CD4-positive, alpha-beta T cell treated with Interleukin-6 for 4 hours (primary cell): ENCODE measurements at places on chromosomes 6 and 20.

- DNase-seq: no peak
Observed at GRCh38 chr6:135395136-135395535, 102.4 kb downstream of the AHI1 start.

DNA sequence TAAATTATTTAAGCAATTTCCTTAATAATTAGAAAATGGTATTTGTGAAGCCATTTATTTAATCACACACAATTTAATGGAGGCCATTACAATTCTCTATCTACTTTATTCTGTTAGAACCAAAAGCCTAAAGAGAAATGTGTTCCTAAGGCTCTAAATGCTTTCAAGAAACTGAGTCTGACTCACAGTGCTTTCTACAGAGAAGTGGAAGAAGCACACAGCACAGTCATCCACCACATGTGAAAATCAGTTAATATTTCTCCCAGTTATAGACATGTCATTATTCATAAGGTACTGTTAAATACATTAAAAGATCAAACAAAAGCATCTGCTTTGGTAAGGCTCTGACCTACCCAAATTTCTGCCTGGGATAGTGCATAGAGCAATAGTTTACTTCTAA lies 214.4 kb downstream of the ALDH8A1 start:
- no peak for DNase-seq

DNA sequence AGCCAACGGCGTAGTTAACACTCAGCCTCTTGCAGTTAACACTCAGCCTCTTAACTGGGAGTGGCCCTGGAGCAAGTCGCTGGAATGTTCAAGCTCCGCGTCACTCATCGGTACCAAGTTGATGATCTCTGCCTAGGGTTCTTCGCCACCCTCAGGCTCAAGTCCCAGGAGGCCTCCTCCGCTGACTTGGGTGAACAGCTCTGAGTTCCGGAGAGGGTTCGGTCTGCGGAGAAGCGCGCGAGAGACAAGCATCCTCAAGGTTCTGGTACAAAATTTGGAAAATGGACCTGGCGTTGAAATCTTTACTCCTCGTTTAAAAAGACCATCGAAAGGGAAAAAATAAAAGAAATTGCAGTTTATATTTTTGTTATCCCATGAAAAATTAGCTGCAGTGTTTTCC lies 876 bp upstream of the DSP start:
- DNase-seq: no peak

DNA sequence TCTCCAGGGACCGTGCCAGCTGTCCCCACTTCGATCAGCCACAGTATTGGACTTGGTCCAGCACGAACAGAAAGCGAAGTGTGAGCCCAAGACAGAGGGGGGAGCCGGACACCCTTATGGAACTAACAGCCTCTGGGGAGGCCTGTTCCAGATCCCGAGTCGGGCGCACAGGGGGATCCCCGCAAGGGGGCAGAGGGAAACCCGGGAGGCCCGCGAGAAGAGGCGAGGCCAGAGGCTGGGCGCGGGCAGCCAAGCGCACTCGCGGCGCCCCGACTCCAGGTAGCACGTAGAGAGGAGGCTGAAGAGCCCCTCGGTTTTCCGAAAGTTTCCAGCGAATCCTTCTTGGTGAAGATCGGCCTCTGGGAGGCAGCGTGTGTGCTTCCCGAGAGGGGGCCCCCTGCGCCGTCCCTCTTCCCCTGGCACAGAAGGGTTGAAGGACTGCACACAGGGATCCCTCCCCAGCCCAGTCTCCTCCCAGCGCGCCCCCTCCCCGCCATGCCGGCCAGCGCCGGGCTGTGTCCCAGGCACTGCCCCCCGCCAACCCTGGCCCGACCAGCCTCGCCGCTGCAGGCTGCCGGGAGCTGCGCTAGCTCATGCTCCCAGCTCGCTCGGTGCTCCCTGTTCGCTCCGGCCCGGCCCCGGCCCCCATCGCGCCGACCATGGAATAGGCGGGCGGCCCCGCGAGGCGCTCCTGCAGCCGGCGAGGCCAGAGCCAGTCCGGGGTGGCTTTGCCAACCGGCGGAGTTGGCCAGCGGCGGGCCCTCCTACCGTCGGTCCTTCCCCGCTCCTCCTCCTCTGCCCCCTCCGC lies 577 bp upstream of the SLC24A3 start:
- DNase-seq: no peak

DNA sequence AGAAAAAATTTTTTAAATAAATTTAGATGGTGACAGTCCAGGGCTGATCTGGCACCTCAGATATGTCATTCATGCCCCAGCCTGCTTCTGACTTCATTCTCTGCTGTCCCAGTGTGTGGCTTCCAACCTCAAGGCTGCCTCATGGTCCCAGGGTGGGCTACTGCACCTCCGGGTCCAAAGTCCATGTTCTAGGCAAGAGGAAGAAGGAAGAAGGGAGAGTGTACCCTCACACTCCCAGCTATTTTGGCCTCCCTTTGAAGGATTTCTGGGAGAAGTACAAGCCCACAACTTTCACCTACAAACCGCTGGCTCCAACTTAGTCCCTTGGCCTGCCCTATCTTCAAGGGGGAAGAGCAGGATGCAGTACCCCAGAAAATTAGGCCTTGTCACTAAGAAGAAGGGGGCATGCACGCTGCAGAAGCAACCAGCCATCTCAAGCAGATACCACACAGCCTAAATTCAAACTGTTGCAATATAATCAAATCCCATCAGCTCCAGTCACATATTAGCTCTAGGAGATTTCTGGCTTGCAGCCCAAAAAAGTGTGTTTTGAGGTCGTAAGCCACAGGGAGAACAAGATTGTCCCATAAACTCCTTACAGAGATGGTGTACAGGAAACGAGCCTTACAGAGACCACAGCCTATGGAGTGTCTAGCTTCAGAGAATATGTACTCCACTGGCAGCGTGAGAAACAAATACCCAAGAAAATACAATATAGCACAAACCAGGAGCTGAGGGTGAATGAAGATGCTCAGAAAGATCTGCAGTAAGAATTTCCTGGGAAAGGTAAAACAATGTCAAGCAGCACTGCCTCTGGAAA lies 906 bp upstream of the BTN3A2 start:
- peak; percentile 21 for DNase-seq

GRCh38 chr6:52261229-52261628 lies 16.9 kb upstream of the IL17F start:
- no peak for DNase-seq

DNA sequence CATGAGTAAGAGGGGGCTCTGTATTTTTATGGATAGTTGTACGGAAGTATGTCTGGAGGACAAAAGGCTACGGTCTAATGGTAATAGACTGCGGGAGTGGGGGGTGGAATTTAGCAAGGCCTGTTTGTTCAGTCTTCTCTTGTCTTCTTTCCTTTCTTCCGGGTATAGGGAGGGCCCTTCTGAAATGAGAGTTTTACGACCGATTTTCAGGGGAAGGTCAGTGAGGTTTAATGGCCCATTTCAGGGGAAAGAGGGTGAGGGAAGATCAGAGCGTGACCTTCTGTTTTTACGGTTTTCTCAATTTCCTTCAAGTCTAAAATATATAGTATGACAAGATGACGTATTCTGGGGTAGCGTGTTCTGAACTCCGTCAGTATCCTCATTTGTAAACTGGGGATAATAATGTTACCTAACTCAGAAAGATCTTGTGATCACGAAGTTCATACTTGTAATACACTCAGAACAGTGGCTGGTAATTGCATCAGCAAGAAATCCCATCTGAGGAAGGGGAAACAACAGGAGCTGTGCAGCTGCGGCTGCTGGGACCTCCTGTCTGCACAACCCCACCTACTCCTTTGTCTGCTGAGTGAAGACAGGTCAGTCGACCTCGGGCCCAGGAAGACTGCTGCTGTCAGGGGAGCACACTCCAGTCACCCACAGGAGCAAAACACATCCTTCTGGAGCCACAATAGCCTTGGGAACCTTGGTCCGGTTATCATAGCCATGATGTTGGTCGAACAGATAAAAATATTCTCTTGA lies 90.4 kb downstream of the MAP3K7 start:
- DNase-seq: no peak

DNA sequence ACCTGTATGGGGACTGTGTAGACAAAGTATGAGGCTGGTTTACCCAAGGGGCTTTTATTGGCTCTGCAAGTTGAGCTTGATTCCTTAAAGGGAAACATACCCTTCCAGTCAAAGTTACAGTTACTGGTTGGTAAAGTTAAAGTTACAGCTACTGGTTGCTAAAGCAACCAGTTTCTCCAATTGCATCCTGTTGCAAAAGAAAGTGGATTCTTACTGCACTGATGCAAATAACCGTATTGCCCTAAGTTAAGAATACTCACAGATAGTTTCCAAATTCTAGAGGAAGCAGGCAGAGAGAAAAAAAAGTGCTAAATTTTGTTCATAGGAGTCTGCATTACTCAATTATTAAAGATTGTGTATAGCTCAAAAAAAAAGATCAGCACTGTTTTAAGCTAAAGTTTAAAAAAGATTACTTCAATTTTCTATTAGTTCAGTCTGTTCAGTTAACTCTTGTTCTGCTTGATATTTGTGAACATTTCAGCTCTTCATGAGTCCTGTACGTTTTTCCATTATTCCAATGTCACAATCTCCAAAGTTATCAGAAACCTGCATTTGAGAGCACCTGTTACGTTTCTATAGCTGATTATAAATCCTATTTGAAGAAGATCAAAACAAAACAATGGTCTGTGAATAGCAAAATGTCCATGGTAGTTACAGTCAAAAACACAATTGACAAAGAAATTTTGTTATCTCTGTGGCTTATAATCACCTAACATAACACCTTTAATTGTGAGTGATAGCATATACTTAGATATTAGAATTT lies 8.6 kb upstream of the IL22RA2 start:
- no peak for DNase-seq

- DNase-seq: no peak
Observed at GRCh38 chr6:26611599-26611998, 14.8 kb downstream of the ABT1 start.

GRCh38 chr20:5002077-5002413 lies 735 bp upstream of the SLC23A2 start:
- peak; percentile 2 for DNase-seq

DNA sequence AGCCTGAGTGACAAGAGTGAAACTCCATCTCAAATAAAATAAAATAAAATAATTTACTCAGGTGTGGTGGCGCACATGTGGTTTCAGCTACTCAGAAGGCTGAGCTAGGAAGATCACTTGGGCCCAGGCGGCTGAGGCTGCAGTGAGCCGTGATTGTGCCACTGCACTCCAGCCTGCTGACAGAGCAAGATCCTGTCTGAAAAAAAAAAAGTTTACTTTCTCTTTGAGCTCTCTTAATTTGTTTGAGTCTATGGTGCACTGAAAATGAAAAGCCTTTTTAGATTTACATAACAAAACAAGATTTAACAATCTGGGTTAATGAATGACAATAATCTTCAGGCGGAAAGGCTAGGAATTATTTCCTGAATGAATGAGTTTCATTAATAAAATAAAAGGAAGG lies 23.3 kb upstream of the NHSL1 start:
- DNase-seq: no peak

GRCh38 chr6:160273196-160273595 lies 14.6 kb upstream of the SLC22A2 start:
- no peak for DNase-seq

GRCh38 chr6:22643780-22644179 lies 74.4 kb downstream of the HDGFL1 start:
- DNase-seq: no peak

DNA sequence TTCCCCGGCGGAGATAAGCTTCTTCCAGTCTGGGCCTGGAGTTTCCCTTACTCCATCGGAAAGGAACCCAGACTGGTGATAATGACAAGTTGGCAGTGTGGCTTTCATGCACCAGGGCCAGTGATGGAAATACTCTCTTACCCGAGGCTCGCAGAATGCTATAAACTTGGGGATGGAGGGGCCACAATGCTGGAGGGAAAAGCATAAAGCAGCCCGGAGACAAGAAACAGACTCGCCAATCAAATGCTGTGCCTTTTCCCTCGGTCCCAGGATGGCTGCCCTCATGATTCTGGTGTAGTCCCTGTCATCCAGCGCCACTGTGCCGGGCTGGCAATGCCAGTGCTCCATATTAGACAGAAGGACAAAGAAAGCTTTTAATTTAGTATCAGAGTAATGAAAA lies 325.6 kb downstream of the THBS2 start:
- no peak for DNase-seq

DNA sequence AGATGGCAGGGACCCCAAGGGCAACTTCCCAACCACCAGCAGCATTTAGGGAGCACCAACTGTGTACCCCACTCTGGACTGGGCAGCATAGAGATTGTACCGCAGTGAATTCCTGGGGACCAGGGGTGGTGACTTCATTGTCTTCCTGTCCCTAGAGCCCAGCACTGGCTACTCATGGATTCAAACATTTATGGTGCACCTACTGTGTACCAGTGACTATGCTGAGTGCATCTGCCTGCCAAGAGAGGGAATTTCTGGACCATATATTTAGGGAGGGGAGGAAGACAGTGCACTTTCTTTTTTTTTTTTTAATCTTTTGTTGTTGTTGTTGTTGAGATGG lies 55.3 kb downstream of the UBE2V1 start:
- no peak for DNase-seq

GRCh38 chr6:109323241-109323640 lies 59.0 kb downstream of the CD164 start:
- no peak for DNase-seq

- DNase-seq: no peak
Observed at GRCh38 chr6:151497905-151498304, 4.1 kb downstream of the CCDC170 start.
